GM10248 (cell line): ENCODE measurements at places on chromosomes 6 and 20.

DNA sequence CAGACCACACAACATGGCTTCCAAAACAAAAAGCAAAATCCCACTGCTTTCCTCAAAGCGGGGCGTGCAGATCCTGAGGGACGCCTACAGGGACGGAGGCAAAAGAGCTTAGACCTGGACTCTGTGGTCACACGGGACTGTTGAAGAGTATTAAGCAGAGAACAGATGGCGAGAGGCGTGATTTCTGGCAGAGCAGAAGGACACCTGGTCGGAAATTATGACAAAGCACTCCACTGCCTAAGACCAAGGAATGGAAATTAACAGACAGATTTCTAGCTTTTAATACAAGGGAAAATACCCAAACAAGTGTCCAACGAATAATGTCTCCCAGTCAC, 15.4 kb downstream of the CST7 start:
- DNase-seq: no peak

GRCh38 chr6:56656466-56656865, 13.8 kb upstream of the DST start:
- no peak for DNase-seq

- peak; percentile 42 for DNase-seq
Measured at GRCh38 chr6:7541175-7542064, at the start of gene DSP. Gene DSP (plus strand): TSS chr6:7541671. CDS start chr6:7541916, 245 bp downstream.

DNA sequence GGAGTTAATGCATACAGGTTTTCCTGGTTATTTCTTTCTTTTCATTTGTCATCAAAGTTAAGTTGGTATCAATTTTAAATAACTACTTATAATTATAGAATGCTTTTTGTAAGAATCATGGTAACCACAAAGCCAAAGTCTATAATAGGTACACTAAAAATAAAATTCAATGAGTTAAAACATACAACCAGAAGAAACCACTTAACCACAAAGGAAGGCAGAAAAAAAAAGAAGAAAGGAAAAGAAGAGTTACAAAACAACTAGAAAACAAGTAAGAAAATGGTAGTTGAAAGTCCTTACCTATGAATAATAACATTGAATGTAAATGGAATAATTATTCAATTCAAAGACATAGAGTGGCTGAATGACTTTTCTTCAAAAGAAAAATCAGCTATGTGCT, 45.6 kb downstream of the THBS2 start:
- DNase-seq: no peak

DNA sequence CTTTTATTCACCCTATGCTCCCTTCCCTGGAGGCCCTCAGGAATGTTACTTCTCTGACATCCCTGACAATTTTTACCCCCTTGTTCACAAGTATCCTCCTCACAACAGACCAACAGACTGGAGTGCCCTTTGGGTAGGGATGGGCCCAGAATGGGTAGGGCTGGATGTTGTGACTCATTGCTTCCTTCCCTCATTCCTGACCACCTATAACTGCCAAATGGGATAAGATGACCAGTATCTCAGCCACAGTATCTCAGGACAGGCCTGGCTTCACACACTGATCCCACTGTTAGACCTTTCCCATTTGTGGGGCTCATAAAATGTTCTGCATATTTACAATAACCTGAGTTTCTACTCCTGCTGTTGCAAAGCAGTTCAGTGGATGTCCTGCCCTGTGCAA, 223.0 kb upstream of the LRFN2 start:
- no peak for DNase-seq

DNA sequence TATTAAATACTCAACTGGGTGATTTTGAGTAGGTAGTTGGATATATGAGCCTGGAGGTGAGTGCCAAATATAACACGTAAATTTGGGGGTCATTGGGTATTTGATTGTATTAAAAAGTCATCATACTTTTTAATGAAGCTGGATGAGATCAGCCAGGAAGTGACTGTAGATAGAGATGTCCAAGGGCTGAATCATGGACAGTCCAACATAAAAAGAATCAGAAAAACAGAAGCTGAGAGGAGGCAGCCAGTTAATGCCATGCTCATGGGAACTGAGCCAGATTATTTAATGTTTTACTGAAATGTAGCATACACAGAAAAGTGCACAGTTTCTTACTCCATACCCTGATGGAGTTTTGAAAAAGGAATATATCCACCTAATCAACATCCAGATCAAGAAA, 435.5 kb upstream of the PLCB4 start:
- DNase-seq: no peak

DNA sequence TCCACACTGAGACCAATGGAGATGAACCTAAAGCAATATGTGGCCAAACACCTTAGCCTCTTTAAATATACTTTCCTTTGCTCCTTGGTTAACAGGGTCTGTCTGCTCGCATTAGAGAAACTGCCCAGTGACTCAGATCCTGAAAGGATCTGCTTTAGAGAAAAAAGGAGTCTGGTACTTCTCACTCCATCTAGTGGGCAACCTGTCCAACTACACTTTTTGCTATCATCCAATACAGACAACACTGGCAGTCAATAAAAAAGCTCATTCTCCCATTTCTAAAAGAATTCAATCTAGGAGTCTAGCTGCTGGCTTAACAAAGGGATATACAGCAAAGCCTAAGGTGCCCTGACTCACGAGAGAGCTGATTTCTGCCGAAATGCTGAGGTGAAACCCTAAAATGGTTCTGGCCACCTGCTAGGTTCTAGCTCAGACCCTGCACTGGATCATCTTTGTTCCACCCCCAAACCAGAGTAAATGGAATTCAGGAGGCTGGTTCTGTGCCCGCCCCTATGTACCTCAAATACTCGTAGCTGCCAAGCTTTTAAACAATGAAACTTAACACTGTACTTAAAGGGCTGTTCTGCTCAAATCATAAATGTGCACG, 11.5 kb downstream of the GNL1 start:
- DNase-seq: peak; percentile 53

GRCh38 chr20:31605902-31606803, 1.1 kb downstream of the ID1 start:
- no peak for DNase-seq

DNA sequence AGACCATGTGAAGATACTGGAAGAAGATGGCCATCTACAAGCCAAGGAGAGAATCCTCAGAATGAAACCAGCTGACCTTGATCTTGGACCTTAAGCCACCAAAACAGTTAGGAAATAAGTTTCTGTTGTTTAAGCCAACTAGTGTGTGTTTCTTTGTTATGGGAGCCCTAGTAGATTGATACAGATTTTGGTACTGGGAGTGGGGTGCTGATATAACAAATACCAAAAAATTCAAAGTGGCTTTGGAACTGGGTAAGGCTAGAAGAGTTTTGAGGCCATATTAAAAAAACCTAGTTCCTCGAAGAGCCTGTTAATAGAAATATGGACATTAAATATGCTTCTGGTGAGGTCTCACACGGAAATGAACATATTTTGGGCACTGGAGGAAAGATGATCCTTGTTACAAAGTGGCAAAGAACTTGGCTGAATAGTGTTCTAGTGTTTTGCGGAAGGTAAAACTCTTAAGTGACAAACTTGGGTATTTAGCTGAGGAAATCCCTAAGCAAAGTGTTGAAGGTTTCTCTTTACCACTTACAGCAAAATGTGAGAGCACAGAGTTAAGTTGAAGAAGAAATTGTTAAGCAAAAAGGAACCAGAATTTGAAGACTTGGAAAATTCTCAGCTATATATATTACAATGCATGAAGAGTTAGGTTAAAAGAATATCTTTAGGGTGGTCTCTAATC, 55.1 kb upstream of the CD83 start:
- no peak for DNase-seq

- DNase-seq: no peak
Measured at GRCh38 chr6:139979021-139979725, 604.7 kb upstream of the CITED2 start.

DNA sequence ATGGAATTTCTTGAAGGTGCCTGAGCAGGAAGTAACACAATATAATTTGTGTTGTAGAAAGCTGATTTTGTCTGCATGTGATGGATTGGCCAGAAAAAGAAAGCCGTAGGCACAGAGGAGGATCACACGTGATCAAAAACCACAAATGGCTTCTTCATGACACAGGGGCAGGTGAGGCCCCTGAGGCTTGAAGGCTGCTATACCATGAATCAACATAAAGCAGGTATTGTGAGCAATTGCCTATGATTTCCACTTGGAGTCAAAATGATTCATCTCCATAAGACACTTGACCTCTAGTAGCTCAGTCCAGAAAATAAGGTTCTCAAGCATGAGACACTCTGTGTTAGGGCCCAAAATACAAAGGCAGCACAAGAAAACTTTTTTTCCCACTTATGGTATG, 42.4 kb upstream of the EYA4 start:
- DNase-seq: no peak

- DNase-seq: no peak
Measured at GRCh38 chr6:21135484-21136013, 458.0 kb upstream of the SOX4 start.

DNA sequence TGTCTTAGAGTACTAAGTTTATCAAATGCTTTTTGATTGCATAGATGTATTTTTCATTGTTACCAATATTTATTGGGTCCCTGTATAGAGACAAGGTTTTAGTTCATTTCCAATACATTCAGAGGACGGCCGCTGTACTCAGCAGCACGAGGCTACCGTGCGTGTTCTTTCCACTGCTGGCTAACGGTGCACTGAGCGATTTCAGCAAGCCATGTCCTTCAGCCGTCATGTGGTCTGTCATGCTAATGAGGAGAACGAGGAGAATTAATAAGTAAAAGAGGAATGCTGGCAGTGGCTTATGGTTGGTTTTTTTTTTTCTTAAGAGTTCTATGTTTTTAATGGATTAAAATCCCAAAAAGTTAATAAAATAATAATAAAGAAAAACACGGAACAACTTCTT, 253.6 kb downstream of the ARID1B start:
- DNase-seq: no peak

DNA sequence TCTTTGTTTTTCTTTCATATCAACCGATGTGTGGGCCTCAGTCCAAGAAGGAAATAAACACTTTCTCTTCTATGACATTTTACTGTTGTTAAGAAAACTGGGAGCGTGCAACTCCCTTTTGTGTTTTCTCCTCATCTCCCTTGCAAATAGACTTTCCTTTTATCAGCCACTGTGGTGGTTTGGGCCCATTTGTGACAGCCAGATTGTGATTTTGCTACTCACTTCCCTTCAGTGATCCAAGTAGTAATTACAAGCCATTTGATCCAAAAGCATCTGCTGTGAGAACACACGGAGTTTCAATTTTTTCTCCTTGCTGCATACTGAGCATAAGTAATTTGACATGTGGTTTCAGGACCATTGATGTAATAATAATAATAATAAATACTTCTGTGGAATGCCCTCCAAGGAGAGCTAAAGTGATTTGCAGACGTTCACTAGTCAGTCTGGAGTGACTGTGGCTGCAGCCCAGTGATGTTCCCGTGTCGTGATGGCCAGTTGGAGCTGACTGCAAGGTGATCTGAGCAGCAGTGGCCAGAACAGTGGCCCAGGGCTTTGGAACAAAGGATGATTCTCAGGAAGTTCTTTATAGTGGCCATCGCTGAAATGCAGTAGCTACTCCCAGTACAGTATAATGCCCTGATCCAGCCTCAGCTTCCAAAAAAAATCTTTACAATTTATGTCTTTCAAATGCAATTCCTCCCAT, 91.9 kb upstream of the CLDN20 start:
- DNase-seq: no peak

DNA sequence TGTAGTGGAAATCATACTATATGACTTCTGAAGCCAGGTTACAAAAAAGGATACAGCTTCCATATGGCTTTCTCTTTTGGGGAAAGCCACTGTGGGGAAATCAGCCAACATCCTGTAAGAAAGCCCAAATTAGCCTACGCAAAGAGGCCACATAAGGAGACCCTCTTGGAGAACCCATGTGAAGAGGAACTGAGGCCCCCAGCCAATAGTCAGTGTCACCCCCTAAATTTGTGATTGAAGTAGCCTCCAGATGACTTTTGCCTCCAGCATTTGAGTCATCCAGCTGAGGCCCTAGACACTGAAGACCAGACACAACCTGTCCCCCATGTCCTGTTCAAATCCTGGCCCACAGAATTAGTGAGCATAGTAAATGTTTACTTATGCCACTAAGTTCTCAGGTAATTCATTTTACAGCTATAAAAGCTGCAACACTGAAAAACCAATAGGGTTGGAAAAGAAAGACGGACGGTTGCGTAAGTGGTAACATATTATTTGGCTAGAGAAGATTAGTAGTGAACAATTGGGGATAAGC, 60.4 kb downstream of the HMGCLL1 start:
- DNase-seq: no peak

- DNase-seq: no peak
Measured at GRCh38 chr6:5130135-5130866, 45.2 kb downstream of the PPP1R3G start.

DNA sequence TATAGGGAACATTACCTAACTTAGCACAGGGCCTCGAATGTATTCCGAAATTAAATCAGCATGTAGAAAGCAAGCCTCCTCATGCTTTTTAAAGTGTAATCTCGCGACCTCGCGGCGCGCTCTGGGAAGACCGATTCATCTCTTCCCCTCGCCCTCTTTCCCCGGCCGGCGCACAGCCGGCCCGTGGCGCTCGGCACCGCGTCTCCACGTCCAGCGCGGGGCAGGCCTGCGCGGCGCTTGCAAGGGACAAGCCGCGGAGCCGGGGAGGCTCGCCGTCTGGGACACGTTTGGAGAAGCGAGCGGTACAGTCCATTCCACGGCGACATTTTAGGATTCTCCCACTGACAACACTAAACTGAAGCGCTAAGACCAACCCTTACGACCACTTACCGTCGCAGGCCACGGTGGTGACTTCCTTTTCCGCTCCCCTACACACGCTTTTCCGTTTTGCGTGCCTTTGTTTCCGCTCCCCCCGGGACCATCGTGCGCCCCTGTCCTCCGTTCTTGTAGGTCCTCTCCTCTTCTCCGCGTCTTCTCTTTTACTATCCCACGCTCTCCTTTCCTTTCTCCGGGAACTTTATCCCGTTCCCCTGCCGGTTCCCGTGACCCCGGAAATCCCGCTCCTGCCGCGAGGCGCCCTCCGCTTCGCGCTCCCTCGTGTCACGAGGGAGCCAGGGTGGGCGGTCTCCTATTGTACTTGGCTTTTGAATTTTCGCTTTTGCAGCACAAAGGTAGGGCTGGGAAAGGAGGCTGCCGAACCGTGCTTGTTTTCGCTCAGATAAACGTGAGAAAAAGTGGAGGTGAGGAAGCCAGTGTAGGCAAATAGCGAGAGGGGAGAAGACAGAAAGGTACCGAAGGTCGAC, at the start of gene ECHDC1:
Gene ECHDC1 (minus strand): TSS at position 664 of the 863 bp plus-strand sequence. CDS start 12,581 bp downstream, outside the sequence.
- DNase-seq: peak; percentile 73

GRCh38 chr20:51756653-51757052, 11.5 kb downstream of the ATP9A start:
- DNase-seq: no peak

DNA sequence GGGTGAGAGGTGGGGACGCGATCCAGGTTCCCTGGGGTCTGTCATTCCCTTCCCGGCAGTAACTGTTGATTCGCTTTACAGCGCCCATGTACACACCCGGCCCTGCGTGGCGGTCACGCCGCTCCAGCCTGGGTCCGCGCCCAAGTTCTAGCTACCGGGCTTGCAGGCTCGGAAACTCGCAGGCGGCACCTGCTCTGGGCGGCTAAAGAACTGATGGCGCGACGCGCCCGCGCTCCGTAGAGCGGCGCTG, 1.4 kb upstream of the POU3F2 start:
- no peak for DNase-seq
